NCI-H187 treated with DMSO at 0.1 percent for 48 hours (cell line): ENCODE measurements at places on chromosomes 11 and 22.

DNA sequence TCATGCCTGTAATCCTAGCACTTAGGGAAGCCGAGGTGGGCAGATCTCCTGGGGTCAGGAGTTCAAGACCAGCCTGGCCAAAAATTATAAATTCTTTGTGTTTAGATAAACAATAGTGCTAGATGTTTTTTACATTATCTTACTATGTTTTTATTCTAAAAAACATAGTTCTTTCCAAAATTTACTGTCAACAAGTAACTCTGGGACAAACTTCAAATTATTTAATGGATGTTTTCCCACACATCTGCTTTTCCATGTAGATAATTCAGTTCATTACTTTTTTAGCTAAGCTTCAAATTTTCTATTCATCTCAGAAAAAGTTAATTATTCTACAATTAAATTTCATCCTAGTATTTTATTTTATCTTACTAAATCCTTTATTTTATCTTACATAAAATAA is 596.2 kb upstream of the LRRC4C start:
- no peak for DNase-seq

DNA sequence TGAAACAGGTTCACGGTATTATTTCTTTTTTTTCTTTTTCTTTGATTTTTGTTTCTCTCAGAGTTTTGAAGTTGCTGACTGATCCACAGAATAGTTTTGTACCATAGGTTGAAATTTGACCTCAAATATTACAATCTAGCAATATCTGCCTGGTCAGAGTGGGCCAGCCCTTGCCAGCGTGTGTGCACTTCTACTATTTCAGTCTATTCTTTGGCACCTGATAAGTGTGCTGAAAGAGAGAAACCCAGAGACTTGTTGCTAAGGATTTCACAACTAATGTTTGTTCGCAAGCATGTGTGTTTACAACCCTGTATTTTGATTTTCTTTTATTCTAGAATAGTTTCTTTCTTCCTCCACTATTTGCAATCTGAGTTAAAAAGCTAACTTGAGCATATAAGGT is 1125.2 kb upstream of the CNTN5 start:
- DNase-seq: no peak

DNA sequence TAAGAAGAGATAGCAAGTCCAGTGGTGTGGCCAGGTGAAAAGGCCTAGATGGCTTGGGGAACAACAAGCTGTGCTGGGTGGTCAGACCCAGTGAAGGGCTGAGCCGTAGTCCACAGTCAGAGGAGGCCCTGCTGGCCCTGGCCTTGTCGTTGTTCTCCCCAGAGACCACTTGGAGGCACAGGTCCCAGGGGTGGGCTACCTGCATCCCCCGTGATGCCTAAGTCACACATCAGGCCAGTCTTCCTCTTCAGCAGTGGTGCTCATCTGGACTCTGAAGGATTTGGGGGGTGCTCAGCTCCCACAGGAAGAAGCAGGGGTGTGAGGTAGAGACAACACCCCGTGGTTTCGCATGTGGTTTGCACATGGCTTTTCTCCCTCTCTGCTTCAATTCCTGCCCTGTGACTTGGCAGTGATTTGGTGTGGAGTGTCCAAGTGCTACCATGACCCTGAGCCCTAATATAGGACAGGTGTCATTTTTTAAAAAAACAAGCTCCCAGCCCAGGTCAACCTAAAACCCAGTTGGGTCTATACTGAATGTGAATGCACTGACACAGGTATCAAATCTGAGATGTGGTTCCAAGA is 51.0 kb downstream of the ALX4 start:
- DNase-seq: no peak

DNA sequence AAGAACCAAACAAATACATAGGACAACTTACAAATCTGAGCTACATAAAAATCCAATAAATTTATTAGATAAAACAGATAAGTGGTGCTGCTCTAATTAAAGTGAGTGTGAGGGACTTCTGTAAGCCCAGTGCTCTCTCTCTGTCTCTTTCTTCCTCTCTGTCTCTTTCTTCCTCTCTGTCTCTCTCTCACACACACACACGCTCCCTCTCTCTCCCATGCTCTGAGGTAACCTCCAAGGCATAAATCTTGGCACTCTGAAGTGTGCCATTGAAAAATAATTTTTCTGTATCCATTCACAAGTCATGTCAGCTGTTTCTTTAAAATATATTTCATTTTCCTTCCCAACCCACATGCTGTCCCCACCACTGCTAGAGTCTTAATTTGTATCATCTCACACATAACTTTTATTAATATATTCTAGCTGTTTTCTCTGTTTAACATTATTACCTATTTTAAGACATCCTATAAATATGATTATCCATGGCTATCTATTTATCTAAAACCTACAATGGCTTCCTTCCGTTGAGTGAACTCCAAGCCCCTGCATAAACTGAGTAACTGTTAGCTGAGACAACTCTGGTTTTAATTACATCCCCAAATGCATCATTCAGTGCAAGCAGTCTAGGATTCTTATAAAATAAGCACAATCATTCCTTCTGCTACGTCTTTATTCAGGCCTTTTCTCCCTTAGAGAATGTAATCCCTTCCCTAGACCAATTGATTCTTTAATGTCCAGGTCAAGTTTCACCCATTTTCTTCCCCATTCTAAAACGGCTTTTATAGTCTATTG is 57.4 kb upstream of the SLC5A12 start:
- DNase-seq: no peak

GRCh38 chr11:12069066-12069676 is 41.2 kb upstream of the MICAL2 start:
- DNase-seq: no peak

GRCh38 chr22:17867160-17867785 is 93.0 kb upstream of the BID start:
- DNase-seq: no peak

- DNase-seq: no peak
Measured at GRCh38 chr11:43200031-43200430, 111.8 kb upstream of the API5 start.

DNA sequence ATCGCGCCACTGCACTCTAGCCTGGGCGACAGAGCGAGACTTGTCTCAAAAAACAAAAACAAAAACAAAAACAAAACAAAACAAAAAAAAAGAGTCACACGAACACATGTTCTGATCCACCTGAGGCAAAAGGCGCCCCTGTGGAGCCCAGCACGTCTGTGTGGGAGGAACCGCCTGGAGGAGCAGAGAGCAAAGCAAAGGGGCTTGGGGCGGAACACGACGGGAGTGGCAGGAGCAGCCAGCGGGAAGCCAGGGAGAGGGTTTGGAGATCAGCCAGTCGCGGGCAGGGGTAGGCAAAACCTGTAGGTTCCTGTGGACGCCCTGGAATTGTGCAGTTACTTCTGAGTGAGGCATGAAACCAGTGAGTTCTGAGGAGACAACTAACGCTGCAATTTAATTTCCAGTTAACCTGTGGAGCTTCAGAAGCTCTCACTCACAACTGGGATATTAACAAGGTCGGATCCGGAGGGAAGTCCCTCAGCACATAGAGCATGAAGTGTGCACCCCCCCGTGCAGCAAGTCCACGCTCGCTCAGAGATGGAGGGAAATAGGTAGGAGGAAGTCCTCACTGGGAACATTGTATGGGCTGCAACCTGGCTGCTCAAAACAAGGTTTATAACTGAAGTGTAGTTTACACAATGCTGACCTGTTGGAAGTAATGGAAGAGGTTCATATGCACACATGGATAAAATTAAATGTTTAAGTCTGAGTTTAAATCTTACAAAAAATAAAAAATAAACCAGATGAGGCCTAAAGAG is 13.2 kb upstream of the USP18 start:
- DNase-seq: no peak

GRCh38 chr11:18769802-18770456 is 21.7 kb downstream of the PTPN5 start:
- no peak for DNase-seq

- DNase-seq: no peak
Measured at GRCh38 chr11:66866511-66866986, 9.7 kb downstream of the LRFN4 start.

DNA sequence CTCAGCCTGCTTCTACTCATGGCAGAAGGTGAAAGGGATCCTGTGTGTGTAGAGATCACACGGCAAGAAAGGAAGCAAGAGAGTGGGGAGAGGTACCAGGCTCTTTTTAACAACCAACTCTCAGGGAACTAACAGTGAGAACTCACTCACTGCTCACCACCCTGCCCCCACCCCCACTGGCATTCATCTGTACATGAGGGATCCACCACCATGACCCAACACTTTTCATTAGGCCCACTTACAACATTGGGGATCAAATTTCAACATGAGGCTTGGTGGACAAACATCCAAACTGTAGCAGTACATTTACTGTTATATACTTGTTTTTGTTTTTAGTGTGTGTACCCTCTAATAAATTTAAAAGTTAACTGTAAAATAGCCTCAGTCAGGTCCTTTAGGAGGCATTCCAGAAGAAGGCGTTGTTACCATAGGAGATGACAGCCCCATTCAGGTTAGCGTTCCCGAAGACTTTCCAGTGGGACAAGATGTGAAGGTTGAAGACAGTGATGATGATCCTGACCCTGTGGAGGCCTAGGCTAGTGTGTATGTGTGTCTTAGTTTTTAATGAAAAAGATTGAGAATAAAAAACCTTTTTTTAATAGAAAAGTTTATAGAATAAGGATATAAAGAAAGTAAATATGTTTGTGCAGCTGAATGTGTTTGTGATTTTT is 11.3 kb downstream of the CUL5 start:
- DNase-seq: no peak

GRCh38 chr11:66854231-66854661 is 2.6 kb upstream of the LRFN4 start:
- no peak for DNase-seq

DNA sequence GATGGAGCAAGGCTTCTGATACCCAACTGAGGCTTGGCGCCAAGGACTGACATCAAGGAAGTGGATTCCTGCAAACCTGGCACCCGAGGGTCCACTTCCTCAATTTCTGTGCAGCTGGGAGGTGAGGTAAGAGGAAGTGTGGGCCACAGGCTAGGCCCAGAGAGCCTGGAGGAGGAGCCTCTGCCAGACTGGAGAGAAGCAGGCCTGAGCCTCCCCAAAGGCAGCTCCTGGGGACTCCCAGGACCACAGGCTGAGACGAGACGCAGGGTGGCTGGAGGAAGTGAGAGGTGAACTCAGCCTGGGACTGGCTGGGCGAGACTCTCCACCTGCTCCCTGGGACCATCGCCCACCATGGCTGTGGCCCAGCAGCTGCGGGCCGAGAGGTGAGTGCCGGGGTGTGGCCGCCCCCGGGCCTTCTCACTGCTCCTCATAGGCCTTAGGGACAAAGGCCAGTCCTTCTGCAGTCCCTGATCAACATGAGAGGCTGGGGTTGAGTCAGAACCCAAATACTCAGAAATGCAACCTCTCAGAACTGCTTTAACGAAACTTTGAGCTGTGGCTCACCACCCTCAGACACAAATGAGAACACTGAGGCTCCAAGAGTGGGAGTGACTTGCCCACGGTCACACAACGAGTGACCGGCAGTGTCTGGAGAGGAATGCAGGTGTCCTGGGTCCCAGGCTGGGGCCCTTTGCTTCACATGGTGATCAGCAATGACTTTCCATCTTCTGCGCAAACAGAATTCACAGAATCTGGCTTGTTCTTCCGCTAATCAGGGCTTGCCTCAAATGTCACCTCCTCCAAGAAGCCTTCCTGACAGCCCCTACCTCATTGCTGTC is at the start of gene NCF4:
Gene NCF4 (plus strand): TSS at position 186 of the 839 bp plus-strand sequence. CDS start 166 bp downstream, at position 352.
- DNase-seq: no peak

- no peak for DNase-seq
Measured at GRCh38 chr11:40132912-40133311, 1326.5 kb downstream of the LRRC4C start.

- no peak for DNase-seq
Measured at GRCh38 chr22:12601870-12602779, 2925.9 kb upstream of the OR11H1 start.

DNA sequence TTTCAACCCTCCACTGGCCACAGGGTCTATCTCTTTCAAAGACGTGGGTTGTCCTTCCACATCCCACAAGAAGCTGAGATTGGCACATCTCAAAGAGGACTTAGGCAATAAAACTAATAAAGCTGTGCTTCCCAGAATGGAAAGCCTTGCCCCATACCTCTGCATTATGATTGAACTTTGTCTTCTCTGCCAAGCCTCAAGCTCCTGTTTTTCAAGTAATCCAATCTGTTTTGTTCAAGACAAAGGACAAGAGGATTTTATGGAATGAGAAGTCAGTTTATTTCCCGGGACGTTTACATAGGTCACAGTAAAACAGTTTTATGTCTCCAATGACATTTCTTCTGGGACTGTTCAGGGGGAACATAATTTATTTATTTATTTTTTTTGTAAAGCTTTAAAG is 108.4 kb downstream of the GALNT18 start:
- DNase-seq: no peak

DNA sequence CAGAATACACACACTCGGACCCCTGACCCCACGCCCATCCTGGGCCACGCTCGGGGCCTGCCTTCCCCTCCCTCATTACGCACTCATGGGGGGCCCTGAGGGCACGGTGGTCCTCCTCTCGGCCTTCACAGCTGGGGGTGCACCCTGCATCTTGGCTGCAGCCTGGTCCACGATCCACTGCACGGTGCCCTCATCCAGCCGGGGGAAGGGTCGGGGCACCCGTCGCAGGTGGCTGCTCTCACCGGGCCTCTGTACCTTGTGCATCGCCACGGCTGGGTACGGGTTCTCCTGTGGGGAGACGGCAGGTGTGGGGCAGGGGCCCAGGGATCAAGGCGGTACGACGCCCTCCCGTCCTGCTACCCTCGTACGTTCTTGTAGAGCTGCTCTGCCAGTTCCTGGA is 10.4 kb downstream of the SBF1 start:
- DNase-seq: no peak

DNA sequence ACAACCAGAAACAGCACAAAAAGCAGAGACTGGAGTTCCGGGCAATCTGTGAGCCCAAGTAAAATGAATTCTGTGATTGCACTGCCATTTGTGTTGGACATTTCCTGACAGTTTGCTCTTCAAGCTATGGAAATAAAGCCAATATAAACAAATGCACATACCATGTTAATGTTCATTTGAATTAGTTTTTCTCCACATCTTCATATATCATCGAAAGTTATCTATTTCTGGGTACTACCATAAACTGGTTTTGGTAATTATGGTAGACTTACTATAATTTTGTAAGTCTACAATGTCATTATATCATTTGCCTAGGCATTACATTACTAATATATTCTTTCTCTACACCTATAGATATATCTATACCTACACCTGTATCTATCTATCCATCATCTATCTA is at the start of gene OR5M11:
Gene OR5M11 (minus strand): TSS at position 101 of the 400 bp plus-strand sequence. CDS start 0 bp downstream, at position 101.
- DNase-seq: no peak
